Cortex of kidney (tissue), 1 donor: ENCODE measurements at places on chromosomes 13 and 19.

- no peak for DNase-seq
Measured at GRCh38 chr13:99176309-99177276, 24.1 kb upstream of the UBAC2 start.

DNA sequence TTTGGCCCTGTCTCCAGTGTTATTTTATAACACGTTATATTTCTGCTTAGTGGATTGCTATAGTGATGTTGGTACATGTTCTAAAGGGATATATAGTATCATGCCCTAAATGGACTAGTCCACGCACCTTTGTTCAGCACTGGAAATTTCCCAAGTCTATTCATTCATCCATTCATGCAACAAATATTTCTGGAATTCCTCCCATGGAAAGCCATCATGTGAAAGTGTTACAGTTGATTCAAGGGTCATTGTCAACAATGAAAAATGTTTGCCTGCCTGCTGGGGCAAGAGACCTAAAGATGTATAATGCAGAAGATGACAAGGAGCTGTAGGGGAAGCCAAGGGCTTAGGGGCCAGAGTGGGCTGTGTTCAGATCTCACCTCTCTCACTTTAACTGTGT is 10.8 kb upstream of the HSPH1 start:
- DNase-seq, result no peak

DNA sequence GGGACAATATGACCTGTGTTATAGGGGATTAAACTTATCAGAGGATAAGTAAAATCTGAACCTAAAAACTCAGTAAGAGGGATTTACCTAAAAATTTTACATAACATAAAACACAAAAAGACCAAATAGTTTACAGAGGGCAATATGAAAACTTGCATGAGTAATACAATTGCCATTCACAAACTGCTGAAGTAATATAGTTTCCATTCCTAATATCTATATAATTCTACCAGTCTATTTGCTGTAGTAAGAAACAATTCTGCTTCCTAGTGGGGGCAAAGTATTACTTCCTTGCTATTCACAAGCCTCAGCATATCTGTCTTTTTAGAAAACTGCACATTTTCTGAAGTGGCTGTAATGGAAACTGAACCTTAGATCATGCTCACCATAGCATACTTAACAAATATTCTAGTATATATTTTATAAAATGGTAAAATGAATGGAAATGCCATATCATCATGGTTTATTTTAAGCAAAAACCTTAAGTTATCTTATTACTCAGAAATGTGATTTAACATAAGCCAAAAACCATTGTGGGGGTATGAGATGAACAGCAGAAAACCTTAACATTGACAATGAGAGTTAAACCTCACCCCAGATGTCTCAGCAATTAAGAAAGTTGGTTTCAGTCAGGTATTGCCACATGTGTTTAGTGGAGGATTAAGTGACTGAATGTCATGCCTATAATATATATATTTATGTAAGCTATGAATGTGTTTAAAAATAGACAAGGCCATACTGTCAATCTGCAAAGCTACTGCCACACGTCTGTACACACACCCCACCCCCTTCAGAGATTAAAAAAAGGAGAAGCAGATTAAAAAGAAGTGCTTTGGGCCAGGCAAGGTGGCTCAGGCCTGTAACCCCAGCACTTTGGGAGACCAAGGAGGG is 136.8 kb downstream of the MIPEP start:
- DNase-seq, result no peak

DNA sequence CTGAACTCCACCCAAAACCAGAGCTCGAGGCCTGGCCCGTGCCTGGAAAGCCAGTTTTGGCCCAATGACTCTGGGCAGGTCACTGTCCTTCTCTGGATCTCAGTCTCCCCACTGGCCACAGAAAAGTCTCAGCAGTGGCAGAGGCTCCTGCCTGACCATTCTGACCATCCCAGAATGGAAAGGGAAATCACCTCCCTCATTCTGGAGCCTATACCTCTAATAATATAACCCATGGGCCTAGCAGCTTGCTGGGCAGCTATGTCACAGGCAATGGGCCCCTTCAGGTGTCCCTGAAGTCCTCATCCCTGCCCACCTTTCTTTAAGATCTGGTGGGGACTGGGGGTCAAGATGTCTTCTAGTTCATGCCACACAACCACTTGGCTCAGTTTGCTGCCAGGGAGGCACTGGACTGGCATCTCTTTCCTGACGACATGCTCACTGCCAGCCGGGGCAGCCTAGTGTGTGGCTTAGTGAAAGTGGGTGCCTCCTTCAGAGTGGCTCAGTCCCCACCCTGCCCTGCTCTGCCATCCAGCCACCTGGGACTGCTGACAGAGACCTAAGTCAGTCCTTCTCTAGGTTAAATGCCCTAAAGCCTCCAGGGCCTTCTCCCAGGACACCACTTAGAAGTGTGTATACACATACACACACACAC is 62.6 kb downstream of the AP1M1 start:
- no peak for DNase-seq

GRCh38 chr13:66301006-66301405 is 929.1 kb downstream of the PCDH9 start:
- DNase-seq, result no peak

- DNase-seq, result no peak
Measured at GRCh38 chr13:100980171-100980570, 305.6 kb upstream of the TMTC4 start.

DNA sequence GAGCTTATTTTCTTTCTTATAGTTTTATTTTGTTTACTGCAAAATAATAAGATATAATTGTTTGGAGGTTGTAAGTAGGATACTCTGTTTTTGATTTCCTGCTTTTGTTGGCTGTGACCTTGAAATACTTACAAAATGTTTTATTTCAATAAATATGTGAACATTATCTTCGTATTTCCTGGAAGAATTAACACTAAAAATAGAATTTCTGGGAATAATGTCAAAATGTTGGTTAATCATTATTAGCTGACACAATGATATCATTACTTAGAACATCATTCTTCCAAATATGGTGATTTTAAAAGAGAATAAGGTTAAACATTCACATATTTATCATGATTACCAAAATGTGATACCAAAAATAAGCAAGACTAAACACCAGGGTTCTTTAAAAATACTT is 1148.6 kb upstream of the PRR20A start:
- no peak for DNase-seq

DNA sequence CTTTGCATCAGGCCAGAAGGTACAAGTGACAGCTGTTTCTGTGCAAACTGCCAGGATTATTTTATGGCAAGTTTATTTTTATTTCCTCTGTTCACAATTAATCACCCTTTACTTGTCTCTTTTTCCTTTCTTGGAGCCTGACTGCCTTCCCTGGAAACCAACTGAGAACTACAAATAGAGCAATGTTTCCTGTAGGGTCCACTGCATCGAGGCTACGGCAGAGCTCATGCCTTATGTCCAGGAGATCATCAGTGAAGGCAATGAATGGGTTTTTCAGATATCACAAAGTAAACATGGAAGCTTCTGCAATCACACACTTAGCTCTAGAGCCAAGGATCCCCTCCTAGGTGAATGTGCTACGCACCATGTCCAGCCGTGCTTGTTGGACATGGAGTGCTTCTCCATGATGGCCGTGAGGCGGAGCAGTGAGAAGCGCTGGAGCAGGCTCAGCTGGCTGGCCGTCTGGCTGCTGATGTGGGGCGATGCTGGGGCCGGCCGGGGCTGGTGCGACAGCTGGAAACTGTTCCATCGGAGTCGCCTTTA is 110.9 kb downstream of the KL start:
- DNase-seq, result no peak

DNA sequence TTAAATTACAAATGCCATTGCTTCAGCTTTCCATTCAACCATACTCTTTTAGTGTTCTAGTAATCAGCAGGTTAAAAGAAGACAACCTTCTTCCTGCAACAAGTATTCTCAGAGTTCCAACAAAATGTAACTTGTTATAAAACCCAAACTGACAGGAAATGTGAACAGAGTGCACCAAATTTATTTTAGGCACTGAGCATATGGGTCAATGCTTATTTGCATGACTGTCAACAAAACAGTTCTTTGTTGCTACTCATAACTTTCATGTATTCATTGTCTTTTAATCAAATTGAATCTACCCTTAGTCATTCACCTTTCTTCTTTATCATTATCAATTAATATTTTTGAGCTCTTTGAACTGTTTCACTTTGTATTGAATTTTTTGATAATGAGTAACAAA is 554.1 kb downstream of the DACH1 start:
- no peak for DNase-seq

GRCh38 chr19:49676136-49676783 is 811 bp upstream of the PRMT1 start:
- DNase-seq, result no peak

DNA sequence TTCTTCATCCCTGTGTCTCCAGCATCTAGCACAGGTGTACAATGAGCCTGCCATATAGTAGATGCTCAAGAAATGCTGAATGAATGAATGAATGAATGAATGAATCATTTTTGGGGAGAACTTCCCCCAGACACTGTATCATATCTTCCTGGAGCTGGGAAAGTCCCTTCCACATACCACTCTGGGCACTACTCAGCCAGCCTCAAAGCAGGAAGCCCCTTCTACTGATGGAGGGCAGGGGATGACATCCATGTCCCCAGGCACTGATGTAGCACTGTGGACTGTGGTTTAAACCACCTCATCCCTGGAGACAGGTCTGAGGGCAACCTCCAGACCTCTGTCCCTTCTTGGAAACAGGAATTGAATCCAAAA is 4.8 kb downstream of the GNA15 start:
- DNase-seq, result no peak

DNA sequence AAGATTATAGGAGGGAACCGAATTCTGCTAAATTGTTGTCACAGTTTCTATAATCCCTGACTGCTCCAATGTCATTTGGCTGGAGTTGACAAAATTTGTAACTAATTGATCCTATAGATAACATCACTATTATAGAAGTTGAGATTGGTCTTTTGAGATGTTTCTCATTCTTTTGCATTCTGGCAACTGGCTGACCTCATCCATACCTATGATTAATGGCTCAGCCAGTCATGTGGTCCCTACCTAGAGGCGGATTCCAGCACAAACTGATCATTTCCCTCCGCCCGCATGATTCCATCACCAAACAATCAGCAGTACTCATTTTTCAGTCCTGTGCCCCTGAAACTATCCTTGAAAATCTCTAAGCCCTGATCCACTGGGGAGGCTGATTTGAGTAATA is 4.2 kb downstream of the PSG2 start:
- no peak for DNase-seq

DNA sequence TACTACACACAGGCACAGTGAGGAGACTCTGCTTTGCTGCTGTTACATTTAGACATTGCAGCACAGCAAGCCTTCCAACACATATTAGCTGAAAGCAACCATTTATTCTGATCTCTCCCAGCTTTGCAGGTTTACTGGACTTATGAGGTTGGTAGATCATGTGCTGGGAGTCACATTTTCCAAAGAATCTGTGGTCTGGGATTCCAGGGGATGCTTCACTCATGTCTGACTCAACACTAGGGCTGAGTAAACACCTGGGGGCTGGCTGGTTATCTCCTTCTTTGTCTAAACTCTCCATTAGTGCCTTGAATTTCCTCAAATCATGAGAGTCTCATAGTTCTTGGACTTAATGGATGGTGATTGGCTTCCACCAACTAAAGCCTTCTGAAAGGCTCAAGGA is 5.4 kb upstream of the LGALS13 start:
- DNase-seq, result no peak

DNA sequence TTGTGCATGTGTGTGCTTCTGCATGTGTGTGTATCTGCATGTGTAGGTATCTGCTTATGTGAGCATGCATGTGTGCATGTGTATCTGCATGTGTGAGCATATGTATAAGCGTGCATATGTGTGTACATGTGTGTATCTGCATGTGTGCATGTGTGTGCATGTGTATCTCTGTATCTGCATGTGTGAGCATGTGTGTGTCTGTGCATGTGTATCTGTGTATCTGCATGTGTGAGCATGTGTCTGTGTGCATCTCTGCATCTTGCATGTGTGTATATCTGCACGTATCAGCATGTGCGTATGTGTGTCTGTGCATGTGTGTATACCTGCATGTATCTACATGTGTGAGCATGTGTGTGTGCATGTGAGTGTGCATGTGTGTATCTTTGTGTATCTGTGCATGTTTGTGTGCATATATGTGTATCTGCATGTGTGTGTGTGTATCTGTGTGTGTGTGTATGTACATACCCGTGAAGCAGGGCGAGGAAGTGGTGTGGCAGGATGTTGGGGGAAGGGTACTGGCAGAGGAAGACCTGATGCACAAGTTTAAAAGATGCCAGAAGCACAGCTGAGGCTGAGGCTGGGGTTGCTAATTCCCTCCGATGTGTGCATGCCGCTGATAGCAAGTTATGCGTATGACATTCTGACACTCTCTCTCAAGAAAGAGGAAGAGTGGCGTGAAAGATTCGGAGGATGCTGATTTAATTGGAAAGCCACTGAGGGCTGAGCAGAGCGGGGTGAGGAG is 64.2 kb downstream of the TEX29 start:
- DNase-seq, result no peak

DNA sequence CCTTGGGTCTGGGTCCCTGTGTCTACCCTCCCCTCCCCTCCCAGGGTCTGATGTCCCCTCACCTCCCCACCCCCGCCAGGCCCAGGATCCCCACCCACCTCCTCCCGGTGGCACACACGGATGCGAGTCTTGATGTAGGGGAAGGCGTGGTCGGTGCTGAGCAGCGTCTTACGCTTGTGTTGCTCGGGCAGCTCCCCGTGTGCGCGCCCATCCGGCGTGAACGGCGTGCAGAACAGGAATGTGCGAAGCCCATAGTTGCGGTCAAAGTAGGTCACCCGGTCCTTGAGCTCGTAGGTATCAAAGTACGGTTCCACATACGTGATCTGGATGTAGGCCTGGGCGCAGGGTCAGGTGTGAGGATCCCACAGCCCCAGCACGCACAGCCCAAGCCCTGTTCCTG is 4.4 kb upstream of the KANK2 start:
- DNase-seq, result no peak

GRCh38 chr13:103272770-103273169 is 206.6 kb upstream of the SLC10A2 start:
- no peak for DNase-seq

DNA sequence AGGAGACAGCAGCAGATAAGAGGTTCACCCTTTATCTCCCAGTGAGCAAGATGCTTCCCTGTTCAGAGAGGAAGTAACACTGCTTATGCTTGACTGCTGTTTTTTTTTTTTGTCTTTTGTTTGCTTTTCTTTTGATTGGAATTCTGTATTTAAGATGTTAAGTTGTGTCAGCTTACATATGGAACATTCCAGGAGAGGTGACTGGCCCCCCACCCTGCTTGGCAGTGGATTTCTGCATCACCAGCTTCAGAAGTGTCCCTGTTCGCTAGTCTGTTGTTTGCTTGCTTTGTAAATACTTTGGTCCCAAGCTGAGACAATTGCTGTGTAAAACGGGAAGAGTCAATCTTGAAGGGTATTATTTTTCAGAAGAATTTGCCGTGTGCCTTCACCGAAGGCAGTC is 43.0 kb downstream of the IFT88 start:
- DNase-seq, result no peak

DNA sequence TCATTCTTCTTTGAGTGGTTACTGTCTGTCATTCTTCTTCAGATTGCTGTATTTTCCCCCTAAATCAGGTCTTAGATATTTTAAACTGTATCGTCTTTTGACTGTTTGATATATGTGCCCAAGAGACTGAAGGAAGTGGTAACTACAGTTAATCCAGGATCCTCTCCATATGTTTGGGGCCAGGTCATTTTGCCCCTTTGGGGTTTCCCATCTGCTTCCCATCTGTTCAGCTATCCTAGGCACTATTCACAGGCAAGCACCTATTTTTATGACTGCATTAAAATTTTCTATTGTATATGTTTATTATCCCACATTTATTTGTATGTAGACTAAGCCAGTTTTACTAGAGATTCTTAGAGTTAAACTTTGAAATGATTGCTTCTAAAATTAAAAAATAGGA is 244.2 kb downstream of the PCCA start:
- DNase-seq, result no peak

- no peak for DNase-seq
Measured at GRCh38 chr19:4266253-4267000, 12.6 kb upstream of the SHD start.
